ENCODE measurements at places on chromosomes 1 and 21.

- DNase-seq, result no peak
These were observed 1326.5 kb upstream of the B3GALT2 start for GRCh38 chr1:194512957-194513356.

- no peak for DNase-seq
These were observed 31.7 kb upstream of the GPR37L1 start for GRCh38 chr1:202090994-202091393.

DNA sequence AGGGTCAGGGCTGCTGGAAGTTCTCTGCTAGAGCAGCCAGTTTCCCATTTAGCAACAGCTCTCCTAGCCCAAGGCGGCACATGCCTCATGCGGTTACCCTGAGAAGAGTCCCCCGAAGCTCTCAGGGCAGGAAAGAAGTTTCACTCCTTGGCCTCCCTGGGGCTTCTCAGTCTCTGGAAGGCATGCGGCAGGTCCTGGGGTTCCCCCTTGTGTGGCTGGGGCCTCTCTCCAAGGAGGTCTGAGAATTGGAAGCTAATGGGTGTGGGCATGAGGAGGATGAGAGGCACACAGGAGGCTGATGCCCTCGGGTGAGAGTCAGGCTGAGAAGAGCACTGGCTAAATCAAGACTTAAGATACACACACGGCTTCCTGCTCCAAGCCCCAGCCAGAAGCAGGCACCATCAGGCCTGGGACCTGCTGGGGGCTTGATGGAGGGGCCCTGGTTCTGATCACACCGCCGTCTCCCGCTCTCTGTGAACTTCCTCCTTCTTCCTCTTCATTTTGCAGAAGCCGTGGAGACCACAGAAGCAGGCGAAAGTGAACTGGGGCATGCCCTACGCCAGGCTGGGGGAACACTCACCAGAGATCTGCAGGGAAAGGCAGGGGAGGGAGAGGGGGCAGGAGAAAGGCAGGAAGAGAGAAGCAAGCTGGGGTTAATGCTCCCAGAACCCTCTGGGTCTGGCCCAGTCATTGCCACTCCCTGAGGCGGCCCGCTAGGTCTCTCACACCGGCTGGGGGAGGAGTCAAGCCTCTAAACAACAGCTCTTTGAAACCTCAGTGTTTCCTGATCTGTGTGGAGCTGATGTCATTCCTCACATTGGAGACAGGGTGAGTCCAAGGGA is 15.1 kb downstream of the BLACAT1 start:
- DNase-seq, result peak; percentile 44

GRCh38 chr1:238789916-238790667 is 596.3 kb upstream of the CHRM3 start:
- no peak for DNase-seq

- DNase-seq, result no peak
These were observed 263.2 kb upstream of the ZP4 start for GRCh38 chr1:238153939-238154338.

DNA sequence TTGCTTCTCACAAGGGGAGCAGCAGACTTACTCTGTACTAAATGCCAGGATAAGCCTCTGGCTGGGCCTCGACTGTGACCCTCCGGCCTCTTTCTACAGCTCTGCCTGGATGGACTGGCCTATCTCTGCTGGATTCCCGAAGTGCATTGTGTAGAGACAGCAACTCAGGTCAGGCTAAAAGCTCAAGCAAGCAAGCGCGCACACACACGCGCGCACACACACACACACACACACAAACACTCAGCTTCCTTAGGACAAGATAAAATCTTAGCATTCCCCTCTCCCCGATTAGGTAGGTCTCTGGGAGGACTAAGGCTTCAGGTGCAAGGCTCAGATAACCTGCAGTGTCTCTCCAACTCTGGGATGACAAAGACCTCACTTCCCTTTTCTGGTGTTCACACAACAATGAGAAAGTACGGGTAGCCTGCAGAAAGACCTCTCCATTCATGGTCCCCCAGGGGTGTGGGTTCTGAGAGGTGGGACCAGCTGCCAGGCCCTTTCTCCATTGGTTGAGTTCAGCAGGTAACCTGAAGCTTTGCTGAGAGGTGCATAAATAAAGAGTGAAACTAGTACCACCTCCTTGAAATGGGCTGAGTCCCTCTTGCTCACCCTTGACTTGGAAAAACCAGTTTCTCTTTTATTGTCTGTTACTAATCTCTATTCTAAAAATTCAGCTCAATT is 155.1 kb upstream of the CAMK1G start:
- no peak for DNase-seq

- DNase-seq, result no peak
These were observed 642.3 kb downstream of the RWDD3 start for GRCh38 chr1:95876276-95876675.

GRCh38 chr1:206451134-206451686 is 19.1 kb upstream of the IKBKE start:
- no peak for DNase-seq

DNA sequence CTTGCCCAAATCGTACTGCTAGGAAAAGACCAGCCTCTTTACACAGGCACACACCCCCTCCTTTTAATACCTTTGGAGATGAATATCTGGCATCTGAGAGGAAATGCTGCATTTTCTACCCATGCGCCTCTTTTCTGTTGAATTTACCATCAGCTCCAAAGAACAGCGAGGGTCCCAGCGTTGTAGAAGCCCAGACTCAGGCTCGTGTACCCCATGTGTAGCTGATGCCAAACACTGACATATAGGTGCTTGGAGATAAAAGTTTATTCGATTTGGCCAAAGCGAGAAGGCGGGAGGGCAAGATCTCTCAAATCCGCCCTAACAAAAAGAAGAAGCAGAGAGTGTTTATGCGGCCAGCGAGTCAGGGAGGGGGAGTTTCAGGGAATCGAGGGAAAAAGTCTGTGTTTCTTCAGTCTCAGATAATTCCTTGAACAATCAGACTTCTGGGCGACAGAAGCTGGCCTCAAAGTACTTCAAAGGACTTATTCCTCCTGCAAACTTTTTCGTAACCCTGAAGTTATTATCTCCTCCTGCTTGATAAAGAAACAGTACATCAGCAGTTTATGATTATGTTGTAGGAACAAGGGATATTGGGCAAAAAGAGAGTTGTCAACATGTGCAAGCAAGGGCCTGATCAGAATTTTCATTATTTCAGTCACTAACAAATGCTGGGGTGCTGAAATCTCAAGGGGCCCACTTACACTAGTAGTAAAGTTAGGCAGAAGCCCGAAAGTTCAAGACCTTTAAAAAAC is 642 bp upstream of the CREG1 start:
- DNase-seq, result no peak

DNA sequence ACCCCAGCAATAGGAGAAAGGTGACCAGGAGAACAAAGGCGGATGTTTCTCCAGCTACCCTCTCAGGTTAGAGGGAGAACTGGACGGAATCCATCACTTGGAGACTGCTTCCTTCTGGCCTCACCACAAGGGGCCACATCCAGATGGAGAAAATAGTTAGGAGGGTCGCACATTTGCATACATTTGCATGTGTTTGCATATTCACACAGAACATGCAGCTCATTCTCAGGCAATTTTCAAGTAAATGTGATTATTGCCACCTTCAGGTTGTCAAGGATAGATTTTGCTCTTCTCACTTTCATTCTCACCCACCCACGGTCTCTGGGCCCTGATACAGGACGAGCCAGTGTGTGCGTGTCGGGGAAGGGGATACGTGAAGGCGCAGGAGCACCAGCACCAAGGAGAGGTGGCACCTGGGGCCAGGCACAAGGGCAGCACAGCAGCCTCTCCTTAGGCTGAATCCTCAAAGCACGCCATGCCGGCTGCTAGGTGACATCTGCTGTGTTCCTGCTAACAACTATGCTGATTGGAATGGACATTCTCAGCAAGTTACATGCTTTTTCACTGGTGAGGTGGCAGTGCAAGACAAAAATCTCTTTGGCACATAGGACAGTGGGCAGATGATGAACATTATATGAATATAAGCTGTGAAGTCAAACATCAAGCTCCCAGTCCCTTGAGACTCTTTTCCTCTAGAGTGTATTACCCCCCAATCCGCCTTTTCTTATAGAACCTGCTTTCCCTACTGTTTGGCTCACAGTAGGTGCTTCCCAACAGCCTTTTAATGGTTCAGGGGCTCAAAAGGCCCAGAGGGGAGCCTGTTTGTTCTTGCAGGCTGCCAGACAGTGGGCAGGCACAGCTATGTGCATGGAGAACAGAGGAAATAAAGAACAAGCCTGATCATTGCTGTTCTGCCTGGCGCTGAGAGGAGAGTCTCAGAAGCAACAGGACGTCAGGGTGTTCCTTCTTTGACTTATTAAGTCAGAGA is 14.3 kb downstream of the ACKR1 start:
- no peak for DNase-seq

GRCh38 chr1:117290890-117291289 is 76.4 kb upstream of the MAN1A2 start:
- no peak for DNase-seq

GRCh38 chr1:19109545-19109944 is 100.5 kb downstream of the UBR4 start:
- DNase-seq, result no peak

GRCh38 chr1:226108935-226109828 is 46.7 kb downstream of the H3-3A start:
- no peak for DNase-seq

- DNase-seq, result no peak
These were observed 43.0 kb upstream of the TARDBP start for GRCh38 chr1:10969267-10969970.

DNA sequence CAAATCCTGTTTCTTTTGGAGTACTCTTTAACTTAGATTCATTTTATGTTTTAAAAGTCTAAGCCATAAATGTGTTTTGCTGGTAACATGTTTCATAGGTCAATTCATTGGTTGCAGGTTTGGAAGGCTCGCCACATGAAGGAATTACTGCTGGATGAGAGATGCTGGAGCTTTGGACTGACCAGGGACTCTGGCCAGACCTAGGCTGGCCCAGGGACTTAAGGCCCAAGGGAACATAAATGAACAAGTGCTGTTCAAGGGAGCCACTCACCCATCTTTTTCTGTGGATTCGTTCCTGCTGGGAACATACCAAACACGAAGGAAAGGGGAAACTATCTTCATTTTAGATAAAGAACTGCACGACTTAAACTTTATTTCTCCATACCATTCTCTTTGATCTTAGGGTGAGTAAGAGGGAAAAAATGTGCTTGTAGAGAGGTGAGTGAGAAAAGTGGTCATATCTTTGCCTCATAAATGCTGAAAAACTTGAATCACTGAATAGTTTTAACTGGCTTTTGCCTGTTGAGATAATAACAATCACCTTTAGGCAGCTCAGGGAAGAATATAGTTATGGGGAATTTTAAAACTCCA is 15.3 kb upstream of the SHCBP1L start:
- DNase-seq, result no peak

DNA sequence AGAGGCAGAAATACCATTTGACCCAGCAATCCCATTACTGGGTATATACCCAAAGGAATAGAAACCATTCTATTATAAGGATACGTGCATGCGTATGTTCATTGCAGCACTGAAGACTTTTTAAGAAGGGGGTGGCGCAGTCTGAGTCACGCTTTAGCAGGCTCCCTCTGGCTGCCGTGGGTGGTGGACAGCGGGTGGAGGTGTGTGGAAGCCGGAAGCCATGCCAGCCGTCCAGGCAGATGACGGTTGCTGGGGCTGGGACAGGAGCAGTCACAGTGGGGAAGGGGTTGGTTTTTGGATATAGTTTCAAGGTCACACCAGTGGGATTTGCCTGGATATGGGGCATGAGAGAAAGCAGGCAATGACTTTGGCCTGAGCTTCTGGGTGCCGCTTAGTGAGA is 270.5 kb downstream of the GRIK3 start:
- no peak for DNase-seq

GRCh38 chr1:105483436-105483835 is 1573.0 kb upstream of the PRMT6 start:
- no peak for DNase-seq

DNA sequence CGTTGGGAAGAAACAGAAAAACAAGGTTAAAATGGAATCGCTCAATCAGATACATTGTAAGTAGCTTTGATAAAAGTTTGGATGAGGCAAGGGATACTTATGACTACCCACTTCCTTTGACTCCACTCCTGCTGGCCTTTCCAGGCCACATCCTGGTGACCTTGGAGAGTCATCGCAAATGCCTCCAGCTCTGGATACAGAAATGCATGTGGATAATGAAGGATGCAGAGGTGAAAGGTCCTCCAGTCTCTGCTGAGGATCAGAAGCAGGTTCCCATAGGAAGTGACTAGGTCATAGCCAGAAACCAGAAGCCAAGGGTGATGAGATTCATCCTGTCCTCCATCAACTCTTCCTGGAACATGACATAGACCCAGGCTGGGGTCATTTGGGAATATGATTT is 6.2 kb upstream of the CAMK1G start:
- DNase-seq, result no peak

GRCh38 chr1:111446967-111447892 is 1.8 kb downstream of the WDR77 start:
- DNase-seq, result no peak

- no peak for DNase-seq
These were observed 3.8 kb upstream of the FAM20B start for GRCh38 chr1:179021873-179022272.

DNA sequence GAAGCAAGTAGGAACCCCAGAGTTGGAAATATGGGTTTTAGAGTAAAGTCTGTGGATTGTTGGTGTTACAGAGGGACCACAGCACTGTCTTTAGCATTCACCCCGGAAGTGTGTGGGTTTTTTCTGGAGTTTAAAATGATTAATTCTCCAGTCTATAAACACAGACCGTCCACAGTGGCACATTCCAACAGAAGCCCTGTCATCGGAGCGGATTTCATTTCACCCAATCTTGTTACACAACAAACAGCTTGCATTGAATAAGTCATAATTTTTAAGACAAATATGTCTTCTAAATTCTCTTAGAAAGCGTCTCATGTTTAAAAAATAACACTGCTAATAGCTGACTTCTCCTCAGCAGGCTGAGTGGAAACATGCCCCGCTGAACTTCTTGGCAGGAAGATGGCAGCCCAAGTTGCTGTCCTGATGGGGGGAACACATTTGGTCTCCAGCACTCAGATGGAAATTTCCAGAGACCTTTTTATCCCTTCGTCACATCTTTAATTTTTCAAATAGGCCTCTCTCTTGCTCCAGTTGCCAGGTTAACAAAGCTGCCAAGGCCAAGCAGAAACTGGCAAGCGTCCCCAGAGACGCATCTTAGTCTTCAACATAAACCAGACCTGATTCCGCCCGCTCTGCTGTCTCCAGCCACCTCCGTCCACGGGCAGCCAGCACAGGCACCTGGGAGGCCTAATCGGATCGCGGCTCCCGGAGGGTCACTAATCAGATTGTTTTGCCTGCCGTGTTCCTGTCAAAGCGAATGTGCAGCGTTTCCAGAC is 28.8 kb upstream of the SLC19A1 start:
- DNase-seq, result no peak

- no peak for DNase-seq
These were observed 252.0 kb downstream of the KCTD3 start for GRCh38 chr1:215819114-215819513.

- no peak for DNase-seq
These were observed 8.6 kb upstream of the EPHA2 start for GRCh38 chr1:16164213-16165072.

GRCh38 chr1:19639999-19640362 is 4.1 kb upstream of the NBL1 start:
- DNase-seq, result no peak

GRCh38 chr21:42164064-42164789 is 54.7 kb upstream of the ABCG1 start:
- peak; percentile 38 for DNase-seq

Data from T-helper 9 cell (primary cell).